ENCODE measurements at places on chromosomes 7 and 10.

GRCh38 chr10:69825604-69826003 is 23.9 kb downstream of the COL13A1 start:
- no peak for DNase-seq

- no peak for DNase-seq
Observed at GRCh38 chr10:61961278-61961677, 59.8 kb downstream of the ARID5B start.

GRCh38 chr10:132684164-132684891 is 101.6 kb downstream of the NKX6-2 start:
- no peak for DNase-seq

DNA sequence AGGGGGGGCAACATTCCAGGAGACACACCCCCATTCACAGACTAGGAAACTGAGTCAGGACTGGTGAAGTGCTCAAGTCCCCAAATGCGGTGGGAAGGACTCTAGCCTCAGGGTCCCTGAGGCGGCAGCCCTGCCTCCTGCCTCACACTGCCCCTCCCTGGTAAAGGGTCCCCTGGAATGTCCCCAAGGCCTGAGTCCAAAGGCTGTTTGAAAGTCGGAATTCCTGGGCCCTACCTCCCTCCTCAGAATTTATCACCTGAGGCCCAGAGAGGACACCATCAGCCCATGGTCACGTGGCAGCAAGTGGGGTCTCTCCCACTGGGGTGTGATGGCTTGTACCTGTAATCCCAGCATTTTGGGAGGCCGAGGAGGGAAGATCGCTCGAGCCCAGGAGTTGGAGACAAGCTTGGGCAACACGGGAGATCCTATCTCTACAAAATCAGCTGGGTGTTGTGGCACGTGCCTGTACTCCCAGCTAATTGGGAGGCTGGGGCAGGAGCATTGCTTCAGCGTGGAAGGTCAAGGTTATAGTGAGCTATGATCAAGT is 110.3 kb upstream of the TNRC18 start:
- DNase-seq = no peak

DNA sequence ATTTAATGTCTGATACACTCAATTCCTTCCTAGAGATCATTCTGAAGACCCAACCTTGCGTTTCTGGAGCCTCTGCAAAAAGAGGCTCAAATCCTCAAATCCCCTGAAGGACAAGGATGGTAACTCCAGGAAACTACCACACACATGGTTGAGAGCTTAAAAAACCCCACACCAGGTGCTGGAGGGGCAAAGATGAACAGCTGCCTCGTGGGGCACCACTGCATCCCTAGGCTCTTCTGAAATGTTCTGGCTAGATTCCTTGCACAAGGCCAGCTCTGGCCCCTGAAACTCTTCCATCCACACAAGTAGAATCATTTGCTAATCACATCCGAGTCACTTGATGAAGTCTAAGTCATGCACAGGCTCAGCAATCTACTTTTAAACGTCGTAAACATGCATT is 286.6 kb downstream of the ELMO1 start:
- no peak for DNase-seq

GRCh38 chr7:45347804-45348203 is 190.2 kb downstream of the RAMP3 start:
- DNase-seq = no peak

DNA sequence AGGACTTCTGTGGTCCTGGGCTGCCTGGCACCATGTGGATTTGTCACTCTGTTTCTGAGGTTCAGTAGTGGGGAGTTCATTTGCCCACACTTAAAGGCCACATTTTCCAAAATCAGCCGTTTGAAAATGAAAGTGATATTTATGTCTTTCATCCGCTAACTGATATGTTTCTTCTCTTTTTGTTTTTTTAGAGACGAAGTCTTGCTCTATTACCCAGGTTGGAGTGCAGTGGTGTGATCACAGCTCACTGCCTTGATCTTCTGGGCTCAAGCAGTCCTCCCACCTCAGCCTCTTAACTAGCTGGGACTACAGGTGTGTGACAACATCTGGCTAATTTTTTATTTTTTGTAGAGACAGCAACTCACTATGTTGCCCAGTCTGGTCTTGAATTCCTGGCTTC is 58.6 kb downstream of the EBLN1 start:
- DNase-seq = no peak

GRCh38 chr10:44249490-44249889 is 135.4 kb downstream of the CXCL12 start:
- DNase-seq = no peak

GRCh38 chr7:41339913-41340676 is 362.8 kb downstream of the INHBA start:
- peak; percentile 2 for DNase-seq

- DNase-seq = no peak
Observed at GRCh38 chr7:1124164-1124563, 35.8 kb downstream of the ZFAND2A start.

GRCh38 chr10:68516766-68517165 is 10.6 kb downstream of the SLC25A16 start:
- DNase-seq = no peak

DNA sequence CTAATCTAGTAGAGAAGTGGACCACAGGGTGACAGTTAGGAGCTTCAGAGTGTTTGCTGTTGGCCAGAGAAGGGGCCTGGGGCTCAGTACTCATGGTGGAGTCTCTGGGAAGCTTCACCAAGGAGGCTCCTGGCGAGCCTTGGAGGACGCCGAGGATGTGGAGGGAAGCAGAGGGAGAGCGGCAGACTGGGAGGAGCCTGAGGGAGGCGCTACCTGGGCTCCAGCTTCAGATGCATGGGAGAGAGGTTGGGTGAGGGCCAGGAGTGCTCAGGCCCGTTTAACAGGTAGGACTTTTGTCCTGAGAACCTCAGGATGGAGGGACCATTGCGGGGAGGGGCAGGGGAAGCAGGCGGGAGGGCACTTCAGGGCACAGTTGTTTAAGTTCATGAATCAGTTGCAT is 24.2 kb downstream of the DOCK1 start:
- DNase-seq = no peak

GRCh38 chr10:34423673-34424625 is 391.1 kb downstream of the PARD3 start:
- DNase-seq = no peak

- no peak for DNase-seq
Observed at GRCh38 chr10:90969121-90969534, 48.2 kb upstream of the ANKRD1 start.

DNA sequence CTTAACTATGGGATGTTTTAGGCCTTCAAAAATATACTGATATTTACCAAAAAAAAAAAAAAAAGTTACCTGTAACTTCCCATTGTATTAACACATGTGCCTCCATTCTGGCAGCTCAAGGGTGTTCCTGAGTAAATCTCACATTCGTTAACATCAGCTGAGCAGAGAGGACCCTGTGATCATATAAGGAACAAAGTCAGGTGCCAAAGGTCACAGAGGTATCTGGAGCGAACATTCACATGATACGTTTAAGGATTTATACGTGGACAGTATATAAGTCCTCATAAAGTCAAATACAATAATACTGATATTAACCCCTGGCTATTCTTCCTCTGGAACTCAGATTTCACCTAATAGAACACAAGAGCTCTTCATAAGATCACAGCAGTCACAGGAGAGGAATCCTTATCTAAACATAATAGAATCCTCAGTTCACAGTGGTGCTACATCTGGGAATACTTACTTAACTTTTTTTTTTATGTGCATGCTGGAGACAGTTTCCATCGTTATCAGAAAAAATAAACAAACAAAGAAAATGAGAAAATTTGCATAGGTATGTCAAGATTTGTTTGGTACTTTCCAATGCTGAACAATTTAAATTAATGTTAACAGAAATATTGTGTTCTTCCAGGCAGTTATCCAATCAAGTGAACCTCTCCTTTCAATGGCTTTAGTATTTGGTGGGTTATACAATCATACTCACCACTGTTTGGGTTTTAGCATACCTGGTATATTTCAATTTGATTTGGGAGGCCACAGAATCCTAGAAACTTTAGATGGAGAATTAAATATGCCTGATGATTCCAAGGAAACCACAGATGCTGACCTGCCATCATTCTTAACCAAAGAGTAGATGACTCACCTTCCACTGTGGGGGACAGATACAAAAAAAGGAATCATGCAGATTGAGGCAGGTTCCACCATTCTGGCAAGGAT is 6.6 kb downstream of the CUBN start:
- DNase-seq = no peak

- DNase-seq = no peak
Observed at GRCh38 chr10:7312488-7312857, 98.4 kb downstream of the SFMBT2 start.

GRCh38 chr10:94963901-94964300 is 25.4 kb downstream of the CYP2C9 start:
- no peak for DNase-seq

- DNase-seq = no peak
Observed at GRCh38 chr7:120984406-120984805, 4.1 kb upstream of the CPED1 start.

DNA sequence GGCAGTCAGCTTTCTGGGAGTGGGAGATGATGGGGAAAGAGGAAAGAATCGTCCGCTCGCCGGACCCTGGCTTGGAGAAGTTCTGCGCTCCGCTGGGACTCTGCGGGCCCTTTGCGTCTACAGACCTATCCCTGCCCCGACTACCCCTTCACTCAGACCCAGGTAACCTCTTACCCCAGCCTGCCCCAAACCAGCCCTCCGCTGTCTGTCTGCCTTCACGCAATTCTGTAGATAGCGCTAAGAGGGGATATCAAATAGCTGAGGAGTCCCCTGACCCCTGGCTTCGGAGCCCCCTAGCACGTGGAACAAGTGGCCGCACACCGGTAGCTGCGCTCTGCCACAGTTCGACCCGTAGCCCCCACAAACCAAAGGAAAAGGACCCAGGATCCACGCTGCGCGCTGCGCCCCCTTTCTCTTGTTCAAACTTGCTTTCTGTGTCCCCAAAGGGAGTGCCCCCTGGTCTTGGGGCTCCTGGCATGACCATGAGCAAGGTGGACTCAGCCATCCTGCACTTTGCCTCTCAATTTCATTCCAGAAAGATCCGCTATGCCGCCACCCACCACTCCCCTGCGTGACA is 7.0 kb downstream of the HOXA4 start:
- DNase-seq = no peak

DNA sequence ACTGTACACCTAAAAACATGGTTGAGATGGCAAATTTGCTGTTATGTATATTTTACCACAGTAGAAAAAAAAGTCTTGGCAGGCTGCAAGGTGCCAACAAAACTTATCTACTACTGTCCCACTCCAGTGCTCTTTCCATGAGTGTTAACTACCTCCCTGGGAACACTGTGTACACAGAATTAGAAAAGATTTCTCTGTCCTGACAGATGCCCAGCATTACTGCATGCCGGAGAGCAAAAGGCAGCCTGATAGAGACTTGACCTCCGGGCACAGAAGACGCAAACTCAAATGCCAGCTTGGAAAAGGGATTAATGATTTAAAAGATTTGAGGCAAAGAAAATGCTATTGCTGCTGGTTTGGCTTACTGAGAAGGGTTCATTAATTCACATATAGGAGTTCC is 228.8 kb downstream of the TMEM178B start:
- DNase-seq = no peak

DNA sequence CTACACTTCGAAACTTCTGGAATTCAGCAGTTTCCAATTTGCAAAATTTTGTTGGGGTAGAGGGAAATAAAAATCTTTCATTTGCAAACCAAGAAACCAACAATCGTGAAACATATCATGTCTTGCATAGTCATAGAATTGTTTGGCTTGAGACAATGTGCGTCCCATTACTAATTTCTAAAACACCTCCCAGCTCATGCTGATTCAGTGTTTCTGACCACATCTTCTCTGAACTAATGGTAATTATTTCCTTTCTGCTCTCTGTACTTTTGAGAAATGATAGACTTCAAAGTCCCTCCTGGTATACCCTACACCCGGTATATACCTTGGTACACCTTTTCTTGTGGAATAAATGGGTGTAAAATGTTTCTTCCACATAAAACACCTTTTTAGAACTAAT is 41.8 kb upstream of the TSPAN13 start:
- DNase-seq = no peak

DNA sequence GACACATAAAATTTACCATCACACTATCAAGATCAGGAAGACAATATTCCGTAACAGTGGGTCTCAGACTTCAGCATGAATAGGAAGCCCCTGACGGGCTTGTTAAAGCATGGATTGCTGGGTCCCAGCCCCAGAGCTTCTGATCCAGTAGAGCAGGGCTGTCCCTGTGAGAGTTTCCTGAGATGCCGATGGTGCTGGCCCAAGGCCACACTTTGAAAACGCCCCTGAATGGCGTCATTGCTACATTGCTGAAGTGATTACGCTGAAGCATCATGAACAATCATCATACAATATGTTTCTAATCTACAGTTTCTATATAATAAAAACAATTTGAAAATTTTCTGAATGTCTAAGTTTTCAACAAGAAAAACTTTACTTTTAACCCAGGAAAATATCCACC is 38.0 kb upstream of the TMEM72 start:
- no peak for DNase-seq

DNA sequence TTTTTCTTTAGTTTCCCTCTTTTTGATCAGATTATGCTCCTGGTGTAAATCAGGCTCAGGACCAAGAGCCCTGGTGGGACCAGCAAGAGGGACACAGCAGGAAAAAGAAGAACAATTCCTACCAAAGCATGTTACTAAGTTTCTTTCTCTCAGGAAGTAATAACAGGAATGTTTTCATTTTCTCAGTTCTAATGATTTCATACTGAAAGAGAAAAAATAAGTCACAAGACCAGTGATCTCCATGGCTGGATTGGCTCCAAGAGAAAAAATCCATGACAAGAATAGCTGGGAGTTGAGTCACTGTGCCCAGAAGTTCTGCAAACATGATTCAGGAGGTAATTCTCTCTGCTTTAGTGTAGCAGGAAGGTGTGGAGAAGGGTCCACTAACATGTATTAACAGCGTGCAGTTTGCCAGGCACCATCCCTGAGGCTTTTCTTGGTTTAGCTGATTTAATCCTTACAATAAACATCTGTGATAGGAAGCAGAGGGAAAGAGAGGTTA is 23.8 kb upstream of the IFIT2 start:
- DNase-seq = no peak

GRCh38 chr10:49653273-49653929 is 26.1 kb upstream of the C10orf53 start:
- no peak for DNase-seq

GRCh38 chr7:128909625-128910568 is 612 bp downstream of the KCP start:
- DNase-seq = no peak

- DNase-seq = no peak
Observed at GRCh38 chr7:33888166-33888565, 17.2 kb upstream of the BMPER start.

GRCh38 chr7:100220586-100221230 is 959 bp downstream of the PVRIG start:
- DNase-seq = no peak

GRCh38 chr7:925601-926000 is 28.9 kb downstream of the ADAP1 start:
- DNase-seq = no peak
